H7 (cell line): ENCODE measurements at places on chromosomes 2 and 18. TPM values are rescaled to one million over a fixed set of nuclear protein-coding genes. Genes with fewer than 3 reads are reported as not detected.

TGFA gene
- 0.87 and 1.3 TPM in 2 replicates for total RNA-seq

GBX2 gene
- total RNA-seq = 24.4 and 27.3 TPM in 2 replicates

METTL5 gene
- 61.5 and 80.7 TPM in 2 replicates for total RNA-seq

GCKR gene
- total RNA-seq = 0.07 TPM in 1 of 2 replicates, not detected in the other

DSG1 gene
- total RNA-seq = 0.14 TPM in 1 of 2 replicates, not detected in the other

CNOT11 gene
- 68.6 and 72.6 TPM in 2 replicates for total RNA-seq

FIGN gene
- total RNA-seq = 6.5 and 8.7 TPM in 2 replicates

SAG gene
- total RNA-seq = not detected in 2 replicates

SCN1A gene
- 0.07 and 0.10 TPM in 2 replicates for total RNA-seq

PTPRN gene
- total RNA-seq = 0.73 and 2.0 TPM in 2 replicates

ANKMY1 gene
- total RNA-seq = 3.6 and 8.9 TPM in 2 replicates

CXCR4 gene
- total RNA-seq = 9.6 and 62.1 TPM in 2 replicates

FAM110C gene
- total RNA-seq = 2.0 and 2.3 TPM in 2 replicates

LYPD1 gene
- total RNA-seq = 5.7 and 7.3 TPM in 2 replicates

RIT2 gene
- total RNA-seq = 0.17 and 0.26 TPM in 2 replicates
